ENCODE measurements at places on chromosomes 4 and X.

DNA sequence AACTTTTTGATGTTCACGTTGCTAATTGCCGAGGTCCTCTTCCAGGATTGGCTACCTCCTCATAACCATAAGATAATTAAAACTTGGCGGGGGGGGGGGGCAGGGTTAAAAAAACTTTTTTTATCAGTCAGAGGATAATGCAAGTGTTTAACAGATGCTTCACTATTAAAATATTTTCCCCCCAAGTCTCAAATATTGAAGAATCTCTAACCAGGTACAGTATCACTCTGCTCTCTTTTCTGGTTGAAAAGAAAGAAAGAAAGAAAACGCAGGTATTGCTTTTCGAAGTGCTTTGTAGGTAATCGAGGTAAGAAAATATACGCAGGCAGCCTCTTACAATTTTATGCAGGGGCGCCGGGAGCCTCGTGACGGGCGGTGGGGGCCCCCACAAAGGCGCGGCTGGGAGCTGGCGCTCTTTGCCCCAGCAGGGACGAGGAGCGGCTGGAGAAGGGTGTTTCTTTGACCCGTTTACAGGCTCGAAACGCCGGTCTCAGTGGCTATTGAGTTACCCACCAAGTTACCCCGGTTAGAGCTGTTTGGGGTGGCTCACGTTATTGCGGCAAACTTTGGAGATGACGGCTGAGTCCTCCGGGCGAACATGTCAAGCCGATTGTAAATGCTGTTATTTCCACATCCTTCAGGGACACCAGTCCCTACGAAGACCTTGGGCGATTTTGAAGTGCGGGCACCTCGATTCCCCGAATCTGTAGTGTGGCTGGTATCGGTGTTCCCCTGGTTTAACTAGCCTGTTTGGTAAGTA is 477 bp upstream of the HAND2 start:
- no peak for DNase-seq

GRCh38 chr4:151711646-151712045 is 49.2 kb downstream of the GATB start:
- no peak for DNase-seq

DNA sequence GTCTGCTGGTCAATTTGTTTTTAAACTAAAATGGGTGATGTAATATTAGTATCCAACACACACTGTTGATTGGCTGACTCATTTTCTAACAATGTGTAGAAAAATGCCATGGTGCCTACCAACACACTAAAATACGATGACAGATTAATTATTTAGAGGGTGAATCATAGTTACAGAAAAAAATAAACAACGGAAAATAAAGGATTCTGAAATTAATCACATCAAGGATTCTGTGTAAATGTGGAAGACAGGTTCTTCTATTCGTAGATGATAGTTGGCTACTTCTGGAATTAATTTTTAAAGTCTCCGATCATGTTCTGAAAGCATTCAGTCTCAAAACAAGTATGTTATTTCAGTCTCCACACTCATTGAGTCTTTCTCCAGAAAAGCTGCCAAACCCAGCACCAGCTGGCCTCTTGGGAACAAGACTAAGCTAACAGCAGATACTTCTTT is 8.2 kb upstream of the IQCM start:
- no peak for DNase-seq

- no peak for DNase-seq
These were observed 97.9 kb downstream of the MAB21L2 start for GRCh38 chr4:150679765-150680343.

GRCh38 chr4:26263165-26263564 is 57.6 kb upstream of the RBPJ start:
- no peak for DNase-seq

GRCh38 chr4:30757357-30757756 is 37.2 kb downstream of the PCDH7 start:
- no peak for DNase-seq

DNA sequence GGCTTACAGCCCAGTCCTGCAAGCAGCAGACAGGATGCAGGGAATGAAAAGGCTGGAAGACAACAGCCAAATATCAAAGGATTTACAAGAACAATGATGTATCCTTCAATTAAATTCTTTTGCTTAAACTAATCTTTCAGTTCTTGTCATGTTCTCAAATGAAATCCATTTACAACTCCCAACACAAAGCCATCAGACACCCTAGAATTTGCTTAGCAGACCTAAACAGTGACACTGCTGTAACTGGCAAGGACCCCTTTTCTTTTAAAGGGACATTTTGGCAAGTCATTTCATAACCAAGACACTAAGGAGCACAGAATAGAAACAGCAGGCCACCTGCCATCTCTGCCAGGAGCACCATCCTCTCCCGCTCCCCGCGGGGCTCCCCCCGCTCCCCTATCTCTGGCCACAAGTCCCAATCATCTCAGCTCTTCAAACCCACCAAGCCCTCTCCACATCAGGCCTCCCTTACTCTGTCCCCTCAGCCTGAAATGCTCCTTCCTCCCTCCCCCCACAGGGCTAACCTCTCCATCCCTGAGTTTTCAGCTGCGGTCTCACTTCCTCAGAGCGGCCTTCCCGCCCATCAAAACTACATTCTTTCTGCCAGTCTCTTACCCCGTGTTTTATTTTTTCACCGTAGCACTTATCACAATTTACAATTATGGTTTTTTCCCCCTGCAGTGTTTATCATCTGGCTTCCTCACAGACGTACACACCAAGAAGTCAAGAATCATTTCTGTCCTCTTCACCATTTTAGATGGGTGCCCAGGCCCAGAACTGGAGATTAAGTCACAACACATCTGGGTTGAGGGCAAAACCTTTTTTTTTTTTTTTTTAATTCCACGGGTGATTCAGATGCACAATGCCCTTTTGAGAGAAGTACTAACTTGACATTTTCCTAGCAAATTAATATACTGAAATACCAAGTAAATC is 45.8 kb downstream of the TSPAN5 start:
- no peak for DNase-seq

GRCh38 chr4:38075370-38076152 is 115.4 kb downstream of the PTTG2 start:
- no peak for DNase-seq

DNA sequence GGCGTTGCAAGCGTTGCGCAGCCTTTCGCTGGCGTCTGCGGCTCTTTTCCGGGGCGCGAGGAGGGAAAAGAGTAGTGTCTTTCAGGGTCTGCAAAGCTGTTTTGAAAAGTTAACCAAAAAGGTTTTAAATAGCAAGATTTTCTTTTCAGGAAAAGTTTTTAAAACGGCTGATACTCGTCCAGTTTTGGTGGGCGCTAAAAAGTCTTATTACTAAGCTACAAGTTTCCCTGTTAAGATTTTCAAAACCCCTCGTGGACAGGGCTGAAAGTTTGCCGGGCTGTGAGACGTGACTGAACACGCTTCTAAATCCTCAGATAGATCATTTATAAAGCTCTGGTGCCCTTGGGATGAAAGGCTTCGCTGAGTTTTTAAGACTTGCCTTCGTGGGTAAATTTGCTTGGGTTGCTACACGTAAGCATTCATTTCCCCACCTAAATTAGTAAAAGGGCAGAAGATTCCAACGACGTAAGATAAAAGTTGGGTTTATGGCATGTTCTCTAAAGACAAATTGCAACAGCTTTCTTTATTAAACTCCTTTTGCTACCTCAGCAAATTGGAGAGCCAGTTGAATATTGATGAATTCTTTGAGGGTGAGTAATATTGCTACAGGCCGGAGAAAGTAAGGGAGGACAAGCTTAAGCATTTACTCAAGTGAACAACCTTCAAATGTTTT is 91.5 kb downstream of the HPRT1 start:
- DNase-seq, result no peak

GRCh38 chr4:7897811-7898210 is 41.9 kb downstream of the AFAP1 start:
- no peak for DNase-seq

DNA sequence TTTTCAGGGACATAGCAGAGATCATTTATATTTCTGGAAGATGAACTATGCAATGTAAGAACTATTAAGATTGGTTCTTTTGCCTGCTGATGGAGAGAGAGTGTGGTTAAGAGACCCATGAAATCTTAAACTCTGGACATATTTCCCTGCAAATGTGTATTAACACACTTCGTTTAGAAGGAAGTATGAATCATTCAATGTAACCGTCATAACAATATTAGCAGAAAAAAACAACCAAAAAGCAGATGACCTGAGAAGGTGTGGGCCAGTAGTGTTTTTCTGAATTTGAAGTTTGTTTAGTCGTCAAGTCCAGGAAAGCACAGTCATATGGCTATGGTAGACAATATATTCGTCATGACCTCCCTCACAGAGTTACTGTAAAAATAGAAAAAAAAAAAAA is 2.5 kb upstream of the TMPRSS11D start:
- DNase-seq, result no peak

DNA sequence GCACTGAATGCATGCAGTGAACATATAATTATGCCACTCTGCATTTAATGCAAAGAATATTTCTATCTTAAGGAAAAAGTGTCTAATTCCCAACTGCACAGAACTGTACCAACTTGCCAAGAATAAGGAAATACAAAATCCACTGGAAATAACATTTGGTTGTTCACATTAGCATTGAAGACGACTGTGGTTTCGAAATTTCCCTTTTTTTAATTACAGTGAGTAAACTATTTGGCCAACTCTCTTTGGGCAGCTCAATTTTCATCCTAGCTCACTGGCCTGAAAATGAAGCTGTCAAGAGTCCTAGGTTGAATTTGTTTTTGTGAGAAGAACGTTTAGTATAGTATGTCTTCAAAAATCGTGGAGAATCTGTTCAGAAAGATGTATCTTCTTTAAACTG is 81.6 kb upstream of the MID1 start:
- DNase-seq, result no peak

- no peak for DNase-seq
These were observed 115.1 kb downstream of the SH3KBP1 start for GRCh38 chrX:19772096-19772821.

DNA sequence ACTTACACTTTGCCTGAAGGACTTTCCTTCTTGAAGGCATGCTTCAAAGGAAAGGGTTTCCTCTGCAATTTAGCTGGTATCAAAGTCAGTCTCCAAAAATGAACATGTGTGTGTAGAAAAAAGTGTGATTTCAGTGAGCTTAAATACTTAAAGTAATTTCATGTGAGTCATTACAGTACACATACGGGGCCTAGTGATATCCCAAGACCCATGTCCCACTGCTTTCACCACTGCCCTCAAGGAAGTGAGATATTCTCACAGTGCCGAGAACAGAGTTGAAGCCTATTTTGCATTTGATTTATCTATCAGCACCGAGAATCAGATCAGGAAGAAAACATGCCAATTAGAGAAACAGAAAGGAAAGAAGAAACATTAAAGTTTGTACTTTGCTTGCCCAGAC is 61.0 kb downstream of the CHST7 start:
- DNase-seq, result no peak

DNA sequence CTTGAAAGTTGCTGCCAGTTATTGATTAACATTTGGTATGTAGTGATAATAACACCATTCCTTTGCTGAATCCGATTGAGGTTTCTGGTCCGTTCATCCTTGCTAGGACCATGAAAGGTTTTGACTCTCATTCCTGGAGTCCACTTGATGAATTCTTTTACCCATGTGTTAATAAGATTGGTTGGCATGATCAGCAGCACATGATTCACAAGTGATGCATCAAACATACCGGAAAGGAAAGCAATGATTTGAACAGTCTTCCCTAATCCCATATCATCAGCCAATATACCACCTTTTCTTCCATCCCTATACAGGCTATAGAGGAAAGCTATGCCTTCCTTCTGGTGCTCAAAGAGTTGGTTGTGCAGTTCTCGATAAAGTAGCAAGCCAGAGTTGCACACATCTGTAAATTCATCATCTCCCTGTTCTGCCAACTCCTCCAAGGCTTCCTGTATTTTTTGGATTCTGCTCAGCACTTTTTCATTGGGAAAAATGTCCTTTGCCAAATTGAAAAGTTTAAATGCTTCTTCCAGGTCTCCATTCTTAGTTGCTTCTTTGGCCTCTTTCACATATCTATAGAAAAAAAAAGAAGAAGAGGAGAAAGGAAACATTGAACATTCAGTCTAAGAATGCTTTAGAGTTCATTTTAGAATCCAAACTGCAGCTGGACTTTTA is 26.7 kb downstream of the PIN4 start:
- DNase-seq, result no peak

GRCh38 chr4:57329279-57329678 is 219.1 kb upstream of the IGFBP7 start:
- no peak for DNase-seq

DNA sequence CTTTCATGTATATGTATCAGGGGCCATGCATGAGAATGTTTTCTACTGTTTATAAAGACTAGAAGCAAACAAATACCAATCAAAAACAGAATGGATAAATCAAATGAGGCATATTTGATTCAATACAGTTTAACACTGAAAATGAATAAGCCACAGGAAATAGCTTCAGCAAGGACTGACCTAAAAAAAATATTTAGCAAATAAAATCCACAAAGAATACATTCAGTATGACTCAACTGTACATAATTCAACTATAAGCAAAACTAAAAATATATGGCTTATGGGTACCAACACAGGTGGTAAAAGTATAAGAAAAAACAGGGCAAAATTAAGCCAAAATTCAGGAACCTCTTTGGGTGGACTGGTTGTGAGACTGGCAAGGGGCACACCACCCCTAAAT is 112.9 kb downstream of the KCNIP4 start:
- no peak for DNase-seq

- DNase-seq, result no peak
These were observed 2344.1 kb downstream of the PCDH7 start for GRCh38 chr4:33064238-33064637.

- no peak for DNase-seq
These were observed 1.8 kb downstream of the NOP14 start for GRCh38 chr4:2961421-2961810.

DNA sequence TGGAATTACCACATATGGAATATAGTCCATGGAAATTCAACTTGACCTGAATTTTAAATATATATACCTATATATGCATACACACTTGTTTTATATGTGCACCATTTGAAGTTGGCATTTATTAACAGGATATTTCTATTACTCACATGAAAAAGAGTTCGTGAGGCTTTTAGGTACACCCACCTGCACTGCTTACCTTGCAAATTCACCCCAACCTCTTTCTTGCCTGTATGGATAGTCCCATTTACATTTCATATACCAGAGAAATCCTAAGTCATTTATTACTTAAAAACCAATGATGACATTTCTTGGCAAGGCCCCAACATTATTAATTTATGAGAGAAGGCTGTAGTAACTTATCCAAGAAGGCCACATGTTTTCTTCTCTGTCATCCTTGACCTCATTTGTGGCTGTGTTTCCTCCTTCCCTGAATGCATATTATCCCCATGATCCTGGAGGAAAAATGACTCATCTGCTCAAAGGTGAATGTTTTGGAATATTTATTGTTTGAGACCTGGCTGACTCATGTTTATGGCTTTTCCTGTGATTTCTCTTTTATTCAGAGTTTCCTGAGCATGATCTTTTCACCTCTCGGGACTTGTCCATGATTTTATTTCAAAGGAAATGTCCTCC is 62.2 kb upstream of the FAM241A start:
- DNase-seq, result no peak

- no peak for DNase-seq
These were observed 166.1 kb downstream of the GRIA3 start for GRCh38 chrX:123350226-123350625.

- DNase-seq, result no peak
These were observed 35.2 kb downstream of the RNF175 start for GRCh38 chr4:153724606-153725005.
